MCF 10A (cell line): ENCODE measurements at places on chromosomes 16 and 17. TPM values are rescaled to one million over a fixed set of nuclear protein-coding genes. Genes with fewer than 3 reads are reported as not detected.

GRCh38 chr17:73731733-73732132 lies 87.5 kb upstream of the SDK2 start:
- no peak for DNase-seq

DNA sequence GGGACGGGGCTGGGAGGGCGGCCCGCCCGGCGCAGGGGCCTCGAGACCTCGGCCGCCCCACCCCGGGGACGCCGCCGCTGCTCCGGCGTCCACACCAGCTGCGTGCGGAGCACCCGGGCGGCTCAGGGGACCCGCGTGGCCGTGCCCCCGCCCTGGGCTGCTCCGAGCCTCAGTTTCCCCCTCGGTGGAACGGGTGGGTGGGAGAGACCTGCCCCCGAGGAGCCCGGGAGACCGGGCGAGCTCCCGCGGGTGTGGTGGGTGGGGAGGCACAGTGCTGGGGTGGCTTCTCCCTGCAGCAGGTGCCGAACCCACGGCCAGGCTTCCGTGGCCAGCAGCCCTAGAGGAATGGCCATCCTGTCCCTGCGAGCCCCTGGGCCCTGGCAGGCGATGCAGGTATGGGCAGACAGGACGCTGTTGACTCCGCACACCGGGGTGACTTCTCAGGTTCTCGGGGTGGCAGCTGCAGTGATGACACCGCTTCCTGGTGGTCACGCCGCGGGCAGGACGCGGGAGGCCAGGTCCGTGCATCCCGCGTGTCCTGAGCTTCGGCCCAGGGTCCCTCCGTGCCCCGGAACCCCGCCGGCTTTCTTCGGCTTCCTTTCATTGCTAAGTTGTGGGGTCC lies 677 bp downstream of the DEF8 start:
- no peak for DNase-seq

GRCh38 chr17:17137731-17138585 lies 68.2 kb downstream of the PLD6 start:
- no peak for DNase-seq

GRCh38 chr16:68219725-68220351 lies 16.1 kb downstream of the ESRP2 start:
- DNase-seq: no peak

GRCh38 chr17:61389670-61390478 lies 9.8 kb upstream of the TBX2 start:
- peak; percentile 52 for DNase-seq

GRCh38 chr17:80393961-80394360 lies 21.0 kb upstream of the ENDOV start:
- no peak for DNase-seq

DNA sequence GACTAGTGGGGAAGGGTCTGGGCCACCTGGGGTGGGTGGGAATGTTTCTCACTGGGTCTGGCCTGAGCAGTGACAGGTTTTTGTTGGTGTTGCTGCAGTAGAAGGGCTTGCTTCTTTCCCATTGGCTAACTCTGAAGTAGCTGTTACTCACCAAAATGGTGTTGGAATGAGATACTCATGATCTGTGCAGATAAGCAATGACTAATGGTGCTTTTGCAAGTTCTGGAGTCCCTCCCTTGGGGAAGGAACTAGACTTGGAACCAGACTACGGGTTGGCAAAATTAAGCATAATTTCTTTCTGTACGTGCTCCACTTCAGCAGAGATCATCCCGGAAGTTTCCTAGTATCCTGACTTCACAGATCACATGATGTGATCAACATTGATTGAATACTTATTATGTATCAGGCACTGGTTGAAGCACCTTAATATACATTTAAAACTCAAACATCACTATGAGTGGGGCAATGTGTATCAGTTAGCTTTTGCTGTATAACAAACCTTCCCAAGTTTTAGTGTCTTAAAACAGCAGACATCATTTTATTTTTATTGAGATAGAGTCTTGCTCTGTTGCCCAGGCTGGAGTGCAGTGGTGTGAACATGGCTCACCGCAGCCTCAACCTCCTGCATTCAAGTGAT lies 30.1 kb downstream of the CHP2 start:
- DNase-seq: peak; percentile 47

DNA sequence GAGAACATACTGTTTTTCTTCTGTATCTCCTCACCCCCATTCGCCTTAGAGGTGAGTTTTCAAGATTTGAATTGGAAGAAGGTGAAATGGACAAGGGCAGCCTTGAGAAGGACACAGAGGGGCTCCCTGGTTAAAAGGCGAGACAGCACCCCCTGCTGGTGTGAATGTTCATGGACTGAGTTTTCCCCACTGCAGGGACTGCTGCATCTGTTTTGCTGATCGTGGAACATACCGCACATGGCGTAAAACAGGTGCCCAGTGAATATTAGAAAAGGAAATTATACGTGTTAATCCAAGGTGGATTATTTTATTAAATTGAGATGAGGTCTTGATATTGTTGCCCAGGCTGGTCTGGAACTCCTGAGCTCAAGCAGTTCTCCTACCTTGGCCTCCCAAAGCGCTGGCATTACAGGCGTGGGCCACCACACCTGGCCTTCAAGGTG lies 54.5 kb downstream of the NDE1 start:
- peak; percentile 73 for DNase-seq

SDR42E1 gene
- total RNA-seq: 7.8 and 8.4 TPM in 2 replicates

DNA sequence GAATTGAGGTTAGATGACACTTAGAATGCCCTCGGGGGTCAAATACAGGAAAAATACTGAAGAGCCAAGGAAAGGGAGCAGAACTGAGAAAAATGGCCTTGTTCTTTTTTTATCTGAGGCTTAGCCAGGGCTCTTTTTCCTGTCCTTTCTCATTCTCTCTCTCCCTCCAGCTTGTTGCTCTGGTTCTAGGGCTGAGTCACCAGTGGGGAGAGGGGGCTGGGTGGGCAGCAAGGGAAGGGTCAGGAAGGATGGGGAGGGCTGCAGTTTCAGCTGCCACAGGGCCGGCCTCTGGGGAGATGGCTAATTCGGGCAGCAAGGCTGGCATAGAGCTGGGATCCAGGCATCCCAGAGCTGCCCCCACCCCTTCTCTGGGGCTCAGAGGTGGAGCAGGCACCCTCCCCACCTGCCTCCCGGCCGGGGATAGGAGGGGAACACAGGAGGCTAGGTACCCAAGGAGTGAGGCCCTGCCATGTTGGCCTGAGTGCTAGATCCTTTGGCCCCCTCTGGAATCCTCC lies 3.9 kb downstream of the ITGA3 start:
- DNase-seq: peak; percentile 39

GRCh38 chr17:66351033-66351432 lies 48.6 kb downstream of the PRKCA start:
- no peak for DNase-seq

CDK12 gene
- 71.1 and 71.3 TPM in 2 replicates for total RNA-seq

ABCC3 gene
- 209 and 293 TPM in 2 replicates for total RNA-seq

ARRB2 gene
- 20.7 and 25.1 TPM in 2 replicates for total RNA-seq

UTS2R gene
- total RNA-seq: not detected in 2 replicates

- DNase-seq: peak; percentile 21
Measured at GRCh38 chr17:32803544-32803943, 73.4 kb downstream of the MYO1D start.

DNA sequence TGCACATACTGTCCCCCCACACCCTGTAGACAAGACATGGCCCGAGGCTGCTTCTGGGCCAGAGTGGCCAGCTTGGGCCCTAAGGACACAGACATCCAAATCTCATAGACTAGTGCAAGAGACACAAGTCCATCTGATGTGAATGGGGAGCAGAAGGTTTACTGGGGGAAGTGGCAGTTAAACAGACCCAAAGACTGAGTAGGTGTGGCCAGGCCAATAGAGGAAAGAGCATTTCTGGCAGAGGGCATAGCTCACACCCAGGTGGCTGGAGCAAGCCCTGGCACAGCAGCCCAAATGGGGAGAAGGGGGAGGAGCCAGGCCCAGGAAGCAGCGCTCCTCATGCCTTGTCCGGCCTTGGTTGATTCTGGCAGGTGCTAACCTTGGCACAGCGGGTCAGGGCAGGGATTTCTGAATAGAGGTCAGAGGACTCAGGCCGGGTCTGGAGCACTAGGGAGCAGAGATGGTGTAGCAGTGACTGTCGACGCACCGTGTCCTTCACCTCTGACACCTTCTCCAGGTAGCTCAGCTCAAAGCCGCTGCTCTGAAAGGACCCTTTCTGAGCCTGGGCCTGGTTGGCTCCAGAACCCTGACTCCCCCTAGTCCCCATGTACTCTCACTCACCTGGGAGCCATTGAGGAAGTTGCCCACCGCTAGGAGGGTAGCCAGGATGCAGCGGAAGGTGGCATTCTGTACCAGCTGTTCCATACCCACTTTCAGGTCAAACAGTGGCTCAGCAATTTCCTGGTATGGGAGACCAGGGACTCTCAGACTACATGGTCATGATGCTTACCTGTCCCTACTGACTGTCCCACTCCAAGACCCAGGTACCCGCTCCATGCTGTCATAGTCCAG lies 4.1 kb downstream of the TMEM208 start:
- no peak for DNase-seq

MT3 gene
- total RNA-seq: not detected in 2 replicates

DNA sequence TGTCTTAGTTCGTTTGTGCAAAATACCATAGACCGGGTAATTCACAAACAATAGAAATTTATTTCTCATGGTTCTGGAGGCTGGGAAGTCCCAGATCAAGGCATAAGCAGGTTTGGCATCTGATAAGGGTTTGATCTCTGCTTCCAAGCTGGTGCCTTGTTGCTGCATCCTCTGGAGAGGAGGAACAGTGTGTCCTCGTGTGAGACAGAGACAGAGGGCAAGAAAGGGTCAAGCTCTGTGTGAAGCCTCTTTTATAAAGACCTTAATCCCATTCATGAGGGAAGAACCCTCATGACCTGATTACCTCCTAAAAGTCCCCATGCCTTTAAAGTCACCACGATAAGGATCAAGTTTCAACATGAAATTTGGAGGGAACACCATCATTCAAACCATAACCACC lies 55.8 kb upstream of the TANC2 start:
- no peak for DNase-seq
